Adrenal gland (tissue), 19 donors: ENCODE measurements at places on chromosomes 16 and 17.

DNA sequence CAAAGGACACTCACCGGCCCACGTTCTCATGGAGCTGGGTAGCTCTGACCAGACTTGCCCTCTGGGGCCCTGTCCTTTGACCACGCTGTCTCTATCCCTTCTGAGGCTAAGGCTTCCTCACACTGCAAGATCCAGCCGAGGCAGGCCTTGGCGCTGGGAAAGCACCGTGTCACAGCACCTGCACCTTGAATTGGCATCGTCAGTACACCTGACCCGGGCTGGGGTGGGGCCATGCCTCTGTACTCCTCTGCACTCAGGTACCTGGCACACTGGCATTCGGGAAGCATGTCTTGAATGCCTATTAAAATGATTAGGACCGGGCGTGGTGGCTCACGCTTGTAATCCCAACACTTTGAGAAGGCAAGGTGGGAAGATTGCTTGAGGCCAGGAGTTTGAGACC is 6.0 kb downstream of the TBC1D24 start:
- no peak for DNase-seq
- H3K4me1 ChIP-seq: peaks cover 10% of the 10 kb centered on the region
- H3K27ac ChIP-seq: no peak overlapping the region
- H3K27me3 ChIP-seq: no peaks in the 10 kb centered on the region
- no peaks in the 10 kb centered on the region for H3K36me3 ChIP-seq
- no peak overlapping the region for H3K4me3 ChIP-seq

DNA sequence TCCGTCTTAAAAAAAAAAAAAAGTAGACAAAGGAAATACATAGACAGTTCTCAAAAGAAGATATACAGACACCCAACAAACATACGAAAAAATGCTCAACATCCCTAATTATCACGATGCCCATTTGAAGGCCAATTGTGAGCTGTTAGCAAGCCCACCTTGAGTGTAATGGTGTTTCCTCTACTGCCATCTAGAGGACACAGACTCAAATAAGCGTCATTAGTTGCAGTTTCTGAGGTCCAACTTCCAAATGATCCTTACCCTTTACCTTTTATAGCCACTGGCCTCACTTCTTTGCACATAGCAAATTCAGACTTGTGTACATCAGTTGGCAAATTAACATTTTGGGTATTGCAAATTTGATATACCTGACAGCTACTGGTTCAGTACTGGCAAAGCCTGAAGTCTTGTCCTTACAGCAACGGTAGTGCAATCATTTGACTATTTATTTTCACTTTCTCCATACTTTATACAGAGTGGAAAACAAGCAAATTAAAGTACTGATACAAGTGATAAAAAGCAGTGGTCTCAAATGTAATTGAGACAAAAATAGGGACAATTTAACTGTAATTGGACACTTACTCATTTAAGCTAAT is 536.3 kb upstream of the EEF2KMT start:
- no peak overlapping the region for H3K27ac ChIP-seq
- no peaks in the 10 kb centered on the region for H3K36me3 ChIP-seq
- no peak for DNase-seq
- H3K27me3 ChIP-seq: no peaks in the 10 kb centered on the region
- no peaks in the 10 kb centered on the region for H3K4me1 ChIP-seq

- H3K36me3 ChIP-seq: no peaks in the 10 kb centered on the region
- H3K27ac ChIP-seq: no peak overlapping the region
- H3K27me3 ChIP-seq: no peaks in the 10 kb centered on the region
- no peaks in the 10 kb centered on the region for H3K4me1 ChIP-seq
- DNase-seq: no peak
Measured at GRCh38 chr17:28457890-28458289, 15.6 kb upstream of the SLC13A2 start.

DNA sequence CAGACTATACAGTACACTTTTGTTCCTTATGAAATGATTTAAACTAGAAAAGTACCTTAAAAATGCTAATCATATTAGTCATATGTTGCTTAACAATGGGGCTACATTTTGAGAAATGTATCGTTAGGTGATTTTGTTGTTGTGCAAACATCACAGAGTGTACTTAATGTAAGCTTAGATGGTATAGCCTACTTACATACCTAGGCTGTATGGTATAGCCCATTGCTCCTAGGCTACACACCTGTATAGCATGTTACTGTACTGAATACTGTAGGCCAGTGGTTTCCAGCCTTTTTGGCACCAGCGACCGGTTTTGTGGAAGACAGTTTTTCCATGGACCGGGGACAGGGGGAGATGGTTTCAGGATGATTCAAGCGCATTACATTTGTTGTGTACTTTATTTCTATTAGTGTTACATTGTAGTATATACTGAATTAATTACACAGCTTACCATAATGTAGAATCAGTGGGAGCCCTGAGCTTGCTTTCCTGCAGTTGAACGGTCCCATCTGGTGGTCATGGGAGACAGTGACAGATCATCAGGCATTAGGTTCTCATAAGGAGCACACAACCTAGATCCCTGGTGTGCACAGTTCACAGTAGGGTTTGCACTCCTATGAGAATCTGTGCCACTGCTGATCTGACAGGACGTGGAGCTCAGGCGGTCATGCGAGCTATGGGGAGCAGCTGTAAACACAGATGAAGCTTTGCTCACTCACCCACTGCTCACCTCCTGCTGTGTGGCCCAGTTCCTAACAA is 35.0 kb upstream of the MRC2 start:
- H3K4me3 ChIP-seq: no peak overlapping the region
- peaks cover under 1% of the 10 kb centered on the region for H3K4me1 ChIP-seq
- DNase-seq: no peak
- H3K27me3 ChIP-seq: no peaks in the 10 kb centered on the region
- H3K27ac ChIP-seq: no peak overlapping the region

DNA sequence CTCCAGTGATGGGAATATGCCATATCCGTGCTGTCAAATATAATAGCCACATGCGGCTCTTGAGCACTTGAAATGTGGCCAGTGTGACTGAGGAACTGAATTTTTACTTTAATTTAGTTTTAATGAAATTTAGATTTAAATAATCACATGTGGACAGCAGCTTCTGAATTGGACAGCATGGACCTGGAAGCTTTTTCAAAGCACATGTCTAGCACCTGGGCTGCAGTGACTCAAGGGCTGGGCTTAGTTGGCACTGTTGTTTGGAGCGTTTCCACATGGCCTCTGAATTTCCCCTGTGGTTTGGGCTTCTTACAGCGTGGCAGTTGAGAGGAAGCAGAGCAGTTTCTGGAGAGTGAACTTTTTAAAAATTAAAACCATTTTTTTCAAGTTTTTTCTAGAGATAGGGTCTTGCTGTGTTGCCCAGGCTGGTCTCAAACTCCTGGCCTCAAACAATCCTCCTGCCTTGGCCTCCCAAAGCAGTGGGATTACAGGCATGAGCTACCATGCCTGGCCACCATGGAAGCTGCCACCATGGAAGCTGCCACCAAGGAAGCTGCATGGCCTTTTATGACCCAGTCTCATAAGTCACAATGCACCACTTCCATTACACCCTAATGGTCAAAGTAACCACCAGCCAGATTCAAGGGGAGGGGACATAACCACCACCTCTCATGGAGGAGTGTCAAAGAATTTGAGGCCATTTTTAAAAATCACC is 6.7 kb upstream of the TOB1 start:
- H3K4me3 ChIP-seq: no peak overlapping the region
- peak; percentile 76 for DNase-seq
- H3K4me1 ChIP-seq: peaks cover 22% of the 10 kb centered on the region
- no peaks in the 10 kb centered on the region for H3K27me3 ChIP-seq
- H3K27ac ChIP-seq: no peak overlapping the region
